ENCODE measurements at places on chromosomes 3 and 15.

- no peak for DNase-seq
Measured at GRCh38 chr3:31252216-31253185, 280.2 kb upstream of the STT3B start.

DNA sequence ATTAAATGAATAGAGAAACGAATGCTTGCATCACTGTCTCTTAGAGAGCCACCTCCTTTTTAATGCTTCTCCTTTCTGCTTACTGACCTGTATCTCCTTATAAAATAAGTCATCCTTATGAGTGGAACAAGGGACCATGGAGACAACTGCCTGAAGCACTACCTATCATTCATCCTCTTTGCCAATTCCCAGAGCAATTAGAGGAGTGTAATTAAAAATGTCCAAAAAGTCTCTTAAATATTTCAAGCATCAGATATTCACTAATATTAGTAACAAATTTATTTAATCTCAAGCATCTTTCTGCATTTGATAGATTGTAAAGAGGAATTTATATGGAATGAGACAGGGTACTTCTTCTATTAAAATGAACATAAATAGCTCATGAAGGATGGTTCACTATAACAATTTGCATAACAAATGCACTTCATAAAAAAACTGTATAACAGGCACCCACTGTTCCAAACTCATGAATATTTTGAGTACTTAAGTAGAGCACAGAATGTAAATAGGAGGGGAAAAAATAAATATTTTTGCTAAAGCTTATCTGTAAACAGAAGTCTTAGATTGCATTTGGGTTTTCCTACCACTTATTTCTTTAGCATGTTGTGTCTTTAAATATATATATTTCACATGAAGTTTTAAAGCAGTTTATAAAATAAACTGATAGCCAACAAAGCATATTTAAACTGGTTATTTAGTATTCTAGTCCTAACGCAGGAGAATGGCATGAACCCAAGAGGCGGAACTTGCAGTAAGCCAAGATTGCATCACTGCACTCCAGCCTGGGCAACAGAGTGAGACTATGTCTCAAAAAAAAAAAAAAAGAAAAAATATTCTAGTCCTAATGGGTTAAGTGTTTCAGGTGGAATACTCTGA lies 269.3 kb downstream of the TBL1XR1 start:
- no peak for DNase-seq

DNA sequence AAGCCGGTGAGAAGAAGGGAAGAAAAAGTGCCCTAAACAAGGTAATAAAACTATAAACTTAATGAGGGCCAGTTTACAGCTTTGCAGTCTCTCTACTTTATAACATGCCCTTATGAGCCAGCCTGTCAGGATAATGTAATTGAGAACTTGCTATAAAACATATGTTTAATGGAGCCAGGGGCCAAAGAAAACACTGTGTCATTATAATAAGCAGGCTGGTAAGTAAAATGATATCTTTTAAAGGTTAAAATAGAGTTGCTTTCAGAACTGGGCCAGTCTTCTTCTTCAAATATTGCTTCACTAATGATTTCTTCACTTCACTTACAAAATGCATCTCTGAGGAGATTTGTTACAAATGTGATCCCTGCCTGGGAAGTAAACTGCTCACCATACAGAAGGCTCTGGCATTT lies 192.5 kb downstream of the SHOX2 start:
- DNase-seq = no peak

- DNase-seq = peak; percentile 12
Measured at GRCh38 chr3:32817558-32818228, at the start of gene TRIM71. Gene TRIM71, plus strand, starts transcription at chr3:32817997. Its CDS starts 84 bp downstream, at chr3:32818081.

GRCh38 chr3:63492464-63492863 lies 160.0 kb upstream of the SNTN start:
- DNase-seq = no peak

DNA sequence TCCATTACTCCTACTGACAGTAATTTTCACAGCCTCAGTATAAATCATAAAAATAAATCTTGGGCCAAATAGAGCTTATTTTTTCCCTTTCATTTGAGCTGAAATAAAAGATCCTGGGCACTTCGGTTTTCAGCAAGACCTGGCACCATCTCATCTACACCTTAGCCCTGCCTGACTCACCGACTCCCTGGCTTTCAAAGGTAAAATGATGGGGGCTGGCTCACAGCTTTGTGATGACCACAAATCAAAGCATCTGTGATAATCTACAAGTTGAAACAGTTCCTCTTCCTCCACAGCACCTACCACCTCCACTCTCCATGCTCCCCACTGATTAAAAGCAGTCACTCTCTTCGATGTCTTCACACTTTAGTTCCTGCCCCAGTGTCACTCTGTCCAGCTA lies 27.6 kb downstream of the DET1 start:
- DNase-seq = no peak

DNA sequence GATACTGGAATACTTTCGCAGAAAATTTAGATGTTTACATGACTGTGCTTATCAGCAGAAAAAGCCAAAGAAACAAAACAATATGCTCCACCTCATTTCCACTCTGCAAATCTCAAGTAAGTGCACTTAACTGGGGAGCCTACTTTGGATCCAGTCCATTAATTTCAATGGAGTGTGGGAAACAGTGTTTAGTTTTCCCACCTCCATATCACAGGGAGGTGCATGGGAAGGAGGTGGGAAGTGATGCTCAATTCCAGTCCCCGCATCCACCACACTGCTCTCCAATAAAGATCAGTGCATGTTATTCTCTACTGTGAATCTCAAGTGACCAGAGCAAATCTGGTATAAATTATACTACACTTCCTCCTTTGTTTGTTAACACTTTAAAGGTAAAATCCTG lies 2.9 kb downstream of the NEDD4 start:
- no peak for DNase-seq

DNA sequence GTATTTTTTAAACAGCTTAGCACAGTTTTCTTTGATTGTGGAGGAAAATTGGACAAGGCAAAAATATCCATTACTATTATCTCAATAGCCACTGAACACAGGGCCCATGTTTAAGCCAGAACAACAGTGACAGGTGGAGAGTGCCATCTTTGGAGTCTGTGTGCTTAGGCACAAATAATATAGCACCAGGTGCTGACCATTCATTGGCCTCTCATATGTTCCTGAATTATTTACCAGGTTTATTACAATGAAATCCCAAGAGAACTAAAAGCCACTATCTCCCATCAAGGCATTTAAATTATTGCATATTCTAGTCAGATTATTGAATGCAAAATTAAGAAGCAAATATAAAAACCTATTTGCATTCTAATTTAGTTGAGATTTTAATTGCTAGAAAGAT lies 39.6 kb downstream of the GPR156 start:
- DNase-seq = no peak

DNA sequence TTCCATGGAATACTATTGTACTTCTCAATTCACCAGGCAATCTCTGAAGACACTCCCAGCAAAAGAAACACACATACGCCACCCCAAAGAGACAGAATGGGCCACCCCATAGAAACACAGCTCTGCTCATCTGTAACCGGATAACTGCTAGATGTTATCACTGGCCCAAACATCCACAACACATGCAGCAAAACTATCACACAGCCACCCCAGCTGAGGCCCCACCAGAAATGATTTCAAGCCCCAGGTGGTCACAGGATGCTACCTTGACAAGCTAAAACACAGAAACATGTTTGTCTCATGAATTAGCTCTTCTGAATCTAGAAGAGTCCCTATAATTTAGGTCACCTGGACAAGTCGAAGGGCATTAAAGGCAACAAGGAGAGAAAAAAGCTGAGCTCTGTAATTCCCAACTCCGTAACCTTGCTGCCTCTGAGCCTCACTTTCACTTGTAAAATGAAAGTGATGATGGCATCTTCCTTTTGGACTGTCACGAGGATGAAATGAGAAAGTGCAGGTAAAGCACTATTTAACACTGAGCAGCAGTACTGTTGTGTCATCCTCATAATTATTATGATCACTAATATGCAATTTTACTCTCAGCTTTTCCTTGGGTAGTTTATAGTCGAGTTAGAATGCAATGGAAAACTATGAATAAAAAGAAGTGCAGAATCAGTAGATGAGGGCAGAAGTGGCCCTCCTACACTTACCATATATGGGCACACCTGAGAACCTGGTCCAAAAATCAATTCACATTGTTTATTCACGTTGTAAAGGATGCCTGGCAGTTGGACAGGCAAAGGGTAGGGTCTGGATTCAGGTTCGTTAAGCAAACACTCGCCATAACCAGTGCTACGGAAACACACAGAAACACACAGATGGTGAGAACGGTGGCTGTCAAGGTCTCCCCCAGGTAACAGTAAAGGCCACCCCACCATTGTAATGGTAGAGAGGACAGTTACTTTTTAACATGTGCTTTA lies 38.6 kb downstream of the ADAMTS9 start:
- no peak for DNase-seq

GRCh38 chr3:3699816-3700633 lies 99.2 kb upstream of the LRRN1 start:
- no peak for DNase-seq

GRCh38 chr3:85960793-85961192 lies 1002.0 kb downstream of the CADM2 start:
- DNase-seq = no peak

GRCh38 chr3:133757701-133758567 lies 11.7 kb downstream of the TF start:
- DNase-seq = no peak

GRCh38 chr3:188468662-188469061 lies 314.7 kb downstream of the LPP start:
- DNase-seq = no peak

GRCh38 chr3:101828276-101828675 lies 21.0 kb upstream of the NFKBIZ start:
- DNase-seq = no peak

DNA sequence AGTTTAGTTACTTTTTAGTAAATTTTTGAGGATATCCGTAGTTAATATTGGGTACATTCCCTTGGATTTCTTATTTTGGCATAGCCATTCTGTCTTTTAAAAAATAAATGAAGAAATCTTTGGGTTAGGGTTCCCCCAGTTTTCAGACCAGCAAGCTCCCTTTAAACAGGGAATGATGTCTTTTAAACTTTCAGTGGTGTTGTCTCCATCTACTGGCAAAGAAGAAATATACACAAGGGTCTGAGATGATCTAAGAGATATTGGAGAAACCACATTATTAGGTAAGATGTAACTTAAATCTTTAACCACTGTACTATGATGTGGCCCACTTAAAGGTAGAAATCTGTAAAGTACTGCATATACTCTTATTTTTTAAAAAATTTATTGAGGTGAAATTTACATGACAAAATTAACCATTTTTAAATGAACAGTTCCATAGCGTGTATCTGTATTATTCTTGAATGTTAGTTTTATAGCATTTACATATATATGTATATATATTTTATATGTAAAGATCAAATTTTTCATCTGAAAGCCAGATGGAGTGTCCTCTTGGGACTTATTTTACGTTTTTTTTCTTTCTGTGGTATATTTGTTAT lies 35.1 kb upstream of the EIF3J start:
- DNase-seq = no peak

DNA sequence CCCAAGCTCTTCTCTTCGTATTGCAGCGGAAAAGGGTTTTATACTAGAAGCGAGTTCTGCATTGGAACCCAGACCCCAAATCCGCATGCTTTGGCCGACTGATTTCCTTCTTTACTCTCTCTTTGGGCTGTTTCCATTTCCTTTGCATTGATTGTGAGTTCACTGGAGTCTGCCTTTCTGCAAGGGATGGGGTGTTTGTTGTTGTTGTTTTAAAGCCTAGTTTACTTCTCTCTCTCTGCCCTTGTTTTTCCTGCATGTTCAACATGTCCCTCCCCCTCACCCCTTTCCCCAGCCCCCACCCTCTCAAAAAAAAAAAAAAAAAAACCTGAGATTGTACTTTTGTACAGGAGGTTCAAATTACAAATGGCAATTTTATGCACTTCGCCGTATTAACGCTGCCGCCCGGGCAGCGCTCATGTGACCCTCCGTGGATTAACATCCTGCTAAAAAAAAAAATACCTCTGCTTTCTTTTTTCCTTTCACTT lies 2.2 kb downstream of the NR2F2 start:
- DNase-seq = no peak

DNA sequence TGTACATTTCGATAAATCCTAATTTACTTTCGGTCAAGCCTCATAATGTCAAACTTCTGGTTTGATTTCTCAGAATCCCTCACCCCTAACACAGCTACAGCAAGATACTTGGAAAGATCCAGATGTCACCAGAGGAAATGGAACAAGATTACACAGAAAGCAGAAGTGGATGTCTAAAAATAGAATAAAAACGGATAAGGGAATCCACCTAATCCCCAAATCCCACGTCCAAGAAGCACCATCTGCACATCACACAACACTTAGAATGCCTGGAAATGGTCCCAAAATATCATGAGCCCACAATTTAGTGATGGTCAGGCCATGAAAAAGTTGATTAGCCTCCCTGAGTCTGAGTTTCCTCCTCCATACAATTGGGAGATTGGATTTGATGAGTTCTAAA lies 61.7 kb downstream of the AGTR1 start:
- DNase-seq = no peak

DNA sequence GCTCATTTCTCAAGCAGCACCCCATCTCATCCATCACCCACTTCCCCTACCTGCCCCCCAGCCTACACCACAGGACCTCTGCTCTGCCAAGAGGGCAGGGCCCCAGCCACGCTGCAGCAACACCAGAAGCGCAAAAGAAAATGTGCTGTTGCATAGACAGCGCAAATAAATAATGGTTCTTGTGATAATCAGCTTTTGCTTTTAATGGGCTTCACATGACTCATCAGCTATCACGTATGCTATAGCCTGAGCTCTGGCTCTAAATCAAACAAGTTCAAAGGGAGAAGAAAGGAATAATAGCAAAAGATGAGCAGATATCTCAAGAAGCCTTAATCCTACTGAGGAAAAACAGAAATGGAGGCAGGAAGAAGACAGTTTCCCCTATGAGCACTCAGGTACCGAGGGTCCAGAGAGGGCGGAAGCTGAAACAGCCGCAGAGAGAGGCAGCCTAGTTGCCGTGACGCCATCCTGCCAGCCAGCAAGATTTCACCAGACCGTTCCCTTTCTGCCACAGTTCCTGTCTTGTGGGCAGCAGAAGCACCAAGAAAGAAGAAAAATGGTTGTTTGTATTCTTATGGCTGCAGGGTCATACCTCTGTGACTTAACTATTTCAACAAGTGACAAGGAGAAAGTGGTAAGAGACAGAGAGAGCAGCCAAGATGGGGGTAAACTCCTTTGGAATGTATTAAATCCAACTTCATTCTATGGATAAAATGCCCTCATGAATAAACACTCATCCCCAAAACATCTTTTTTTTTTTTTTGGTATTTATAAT lies 22.0 kb downstream of the RAB27A start:
- peak; percentile 52 for DNase-seq

DNA sequence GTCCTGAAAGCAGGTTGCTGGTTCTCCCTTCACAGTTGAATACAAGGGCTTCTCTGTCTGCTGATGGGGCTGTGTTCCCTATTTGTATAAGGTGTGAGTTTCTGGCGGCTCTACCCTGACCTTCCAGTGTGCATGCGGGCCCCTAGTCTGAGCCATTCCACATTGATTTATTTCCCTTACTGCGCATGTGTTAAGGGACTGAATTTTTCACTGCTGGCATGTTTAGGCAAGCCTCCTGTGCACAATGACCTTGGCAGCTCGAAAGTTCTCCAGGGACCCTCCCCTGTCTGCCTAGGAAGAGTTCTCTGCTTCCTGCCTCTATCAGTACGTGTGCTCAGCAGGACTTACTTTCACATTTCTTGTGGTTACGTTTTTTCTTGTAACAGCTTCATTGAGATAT lies 11.4 kb downstream of the TRAK1 start:
- DNase-seq = no peak

GRCh38 chr15:51144021-51144532 lies 49.4 kb upstream of the TNFAIP8L3 start:
- DNase-seq = no peak

- DNase-seq = no peak
Measured at GRCh38 chr3:128282380-128283196, 129.3 kb downstream of the EEFSEC start.
